ENCODE measurements at places on chromosomes 1 and 21.

- H3K36me3 ChIP-seq = peaks cover 6% of the 10 kb centered on the region
- H3K27ac ChIP-seq = peak overlapping the region; percentile 70
Measured at GRCh38 chr1:220528679-220529501, 954 bp downstream of the MARK1 start.

- no peak overlapping the region for H3K4me3 ChIP-seq
- no peak for DNase-seq
- H3K27ac ChIP-seq = peak overlapping the region; percentile 20
- H3K27me3 ChIP-seq = peaks cover 1% of the 10 kb centered on the region
Measured at GRCh38 chr1:163063610-163064009, 5.6 kb upstream of the RGS4 start.

- peaks cover 1% of the 10 kb centered on the region for H3K27me3 ChIP-seq
- no peak overlapping the region for H3K27ac ChIP-seq
- no peak for DNase-seq
Measured at GRCh38 chr1:172137703-172138454, 282.6 kb upstream of the C1orf105 start.

- no peaks in the 10 kb centered on the region for H3K36me3 ChIP-seq
- H3K4me1 ChIP-seq = peaks cover 3% of the 10 kb centered on the region
- H3K4me3 ChIP-seq = no peak overlapping the region
Measured at GRCh38 chr1:200488375-200489165, 78.7 kb upstream of the ZNF281 start.

- no peaks in the 10 kb centered on the region for H3K36me3 ChIP-seq
- no peak overlapping the region for H3K27ac ChIP-seq
- H3K4me3 ChIP-seq = no peak overlapping the region
- no peak for DNase-seq
- no peaks in the 10 kb centered on the region for H3K27me3 ChIP-seq
- peaks cover 6% of the 10 kb centered on the region for H3K4me1 ChIP-seq
Measured at GRCh38 chr1:52532247-52532646, 20.6 kb downstream of the TUT4 start.

- H3K4me1 ChIP-seq = peaks cover 22% of the 10 kb centered on the region
- no peak overlapping the region for H3K27ac ChIP-seq
- no peak for DNase-seq
- H3K4me3 ChIP-seq = no peak overlapping the region
- peaks cover 6% of the 10 kb centered on the region for H3K27me3 ChIP-seq
Measured at GRCh38 chr1:243926803-243927245, 76.8 kb upstream of the AKT3 start.

DNA sequence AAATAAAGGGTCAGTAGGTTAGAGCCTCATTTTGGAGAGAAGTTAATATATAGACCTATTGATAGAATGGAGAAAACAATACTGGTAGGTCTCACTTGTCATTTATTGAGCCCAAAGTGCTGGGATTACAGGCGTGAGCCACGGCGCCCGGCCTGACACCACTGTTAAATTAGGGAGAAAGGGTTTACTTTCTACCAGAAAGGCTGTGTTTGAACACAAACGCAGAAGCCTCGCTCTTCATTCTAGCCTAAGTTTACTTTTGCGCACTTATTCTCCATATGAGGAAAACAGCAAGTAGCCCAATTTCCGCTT is 710 bp upstream of the PRPF3 start:
- no peaks in the 10 kb centered on the region for H3K27me3 ChIP-seq
- peak overlapping the region; percentile 100 for H3K27ac ChIP-seq
- peaks cover 5% of the 10 kb centered on the region for H3K36me3 ChIP-seq
- DNase-seq = no peak

- no peak for DNase-seq
- peaks cover 12% of the 10 kb centered on the region for H3K27me3 ChIP-seq
- peaks cover 4% of the 10 kb centered on the region for H3K36me3 ChIP-seq
- no peak overlapping the region for H3K4me3 ChIP-seq
- H3K27ac ChIP-seq = no peak overlapping the region
Measured at GRCh38 chr1:75618382-75618781, 7.5 kb upstream of the SLC44A5 start.

DNA sequence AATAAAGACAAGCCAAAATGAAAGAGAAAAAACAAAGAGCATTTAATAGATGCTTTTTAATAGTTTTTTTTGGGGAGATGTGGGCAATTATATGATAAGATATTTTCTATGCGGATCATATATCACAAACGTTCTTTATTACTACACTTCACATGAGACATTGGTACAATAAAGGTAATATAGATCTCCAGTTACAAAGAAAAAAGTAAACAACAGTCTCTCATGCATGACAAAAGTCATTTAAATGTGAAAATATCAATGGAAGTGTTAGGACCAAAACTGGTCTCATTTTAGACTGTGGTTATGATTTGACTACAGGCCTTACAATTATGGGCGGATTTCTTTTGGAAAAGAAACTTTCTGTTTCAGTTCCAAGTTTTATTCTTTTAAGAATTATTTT is 687.0 kb downstream of the ADGRL2 start:
- no peak overlapping the region for H3K4me3 ChIP-seq
- H3K27ac ChIP-seq = no peak overlapping the region
- H3K4me1 ChIP-seq = peaks cover 9% of the 10 kb centered on the region
- no peaks in the 10 kb centered on the region for H3K36me3 ChIP-seq
- DNase-seq = no peak
- H3K27me3 ChIP-seq = no peaks in the 10 kb centered on the region

DNA sequence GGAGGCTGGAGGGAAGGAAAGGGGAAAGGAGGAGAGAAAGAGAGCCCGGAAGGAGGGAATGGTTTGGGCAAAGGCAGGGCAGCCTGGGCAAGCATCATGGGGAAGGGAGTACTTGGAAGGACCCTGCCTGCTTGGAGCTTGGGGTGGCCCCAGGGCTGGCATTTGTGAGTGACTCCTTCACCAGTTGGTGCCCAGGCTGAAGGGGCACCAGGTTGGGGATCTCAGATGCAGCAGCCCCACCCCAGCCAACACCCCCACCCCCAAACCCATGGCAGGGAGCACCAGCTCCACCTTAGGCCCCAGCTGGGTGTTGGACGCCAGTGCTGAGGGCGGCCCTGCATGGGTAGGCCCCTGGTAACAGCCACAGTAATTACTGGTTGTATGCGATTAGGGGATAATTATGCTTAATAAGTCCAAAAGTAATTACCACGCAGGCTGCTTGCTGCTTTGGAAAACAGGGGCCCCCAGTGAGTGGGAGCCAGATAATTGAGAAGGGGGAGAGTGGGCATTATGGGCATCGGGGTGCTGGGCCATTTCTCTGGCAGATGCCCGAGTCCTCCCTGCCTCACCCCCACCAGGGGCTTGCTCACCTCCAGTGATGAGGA is 78.3 kb downstream of the VWA5B1 start:
- no peaks in the 10 kb centered on the region for H3K36me3 ChIP-seq
- no peak overlapping the region for H3K4me3 ChIP-seq
- peaks cover 19% of the 10 kb centered on the region for H3K27me3 ChIP-seq
- H3K27ac ChIP-seq = no peak overlapping the region
- H3K4me1 ChIP-seq = no peaks in the 10 kb centered on the region

DNA sequence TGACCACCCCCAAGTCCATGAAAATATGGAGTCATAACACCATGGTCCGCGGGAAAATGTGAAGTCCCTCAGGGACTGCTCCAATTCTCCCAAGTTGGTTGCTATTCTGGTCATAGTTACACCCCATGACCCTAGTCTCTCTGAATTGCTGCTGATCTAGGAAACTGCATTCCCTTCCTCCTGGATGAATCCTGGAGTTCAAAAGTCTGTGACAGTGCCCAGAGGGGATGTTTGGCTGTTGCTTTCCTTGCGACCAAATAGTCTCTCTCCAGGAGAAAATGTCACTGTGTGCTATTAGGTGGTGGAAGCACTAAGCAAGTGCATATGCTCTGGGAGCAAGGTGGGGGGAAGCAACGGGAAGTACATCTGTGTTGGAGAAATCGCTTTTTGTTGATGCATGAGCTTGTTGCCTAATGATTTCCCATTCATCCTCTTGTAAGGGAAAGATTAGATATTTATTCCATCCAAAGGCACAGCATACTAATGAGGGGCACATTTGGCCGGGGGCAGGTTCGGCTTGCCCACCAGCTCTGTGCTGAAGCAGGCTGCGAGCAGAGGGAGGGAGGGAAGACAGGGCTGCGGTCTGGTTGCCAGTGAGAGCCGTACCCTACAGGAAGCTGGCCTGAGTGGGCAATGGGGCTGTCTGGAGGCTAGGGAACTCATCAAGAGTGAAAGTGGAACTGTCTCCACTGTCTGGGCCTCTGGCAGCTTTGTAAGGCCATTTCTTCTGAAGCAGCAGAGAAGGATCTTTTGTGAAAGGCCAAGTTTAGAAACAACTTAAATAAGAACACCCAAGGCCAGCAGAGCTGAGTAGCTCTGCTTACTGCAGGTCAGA is 27.2 kb downstream of the SYT6 start:
- no peak overlapping the region for H3K27ac ChIP-seq
- no peak for DNase-seq
- H3K4me1 ChIP-seq = peaks cover 20% of the 10 kb centered on the region
- no peak overlapping the region for H3K4me3 ChIP-seq
- H3K27me3 ChIP-seq = peaks cover 2% of the 10 kb centered on the region
- H3K36me3 ChIP-seq = peaks cover 5% of the 10 kb centered on the region

DNA sequence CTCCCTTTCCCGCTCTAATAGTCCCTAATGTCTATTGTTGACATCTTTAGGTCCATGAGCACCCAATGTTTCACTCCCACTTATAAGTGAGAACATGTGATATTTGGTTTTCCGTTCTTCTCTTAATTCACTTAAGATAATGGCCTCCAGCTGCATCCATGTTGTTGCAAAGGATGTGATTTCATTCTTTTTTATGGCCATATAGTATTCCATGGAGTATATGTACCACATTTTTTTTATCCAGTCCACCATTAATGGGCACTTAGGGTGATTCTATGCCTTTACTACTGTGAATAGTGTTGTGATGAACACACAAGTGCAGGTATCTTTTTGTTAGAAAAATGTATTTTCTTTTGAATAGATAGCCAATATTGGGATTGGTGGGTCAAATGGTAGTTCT is 126.0 kb upstream of the RAB3GAP2 start:
- no peak overlapping the region for H3K27ac ChIP-seq
- no peak for DNase-seq
- H3K27me3 ChIP-seq = peaks cover 1% of the 10 kb centered on the region
- H3K4me1 ChIP-seq = no peaks in the 10 kb centered on the region
- H3K4me3 ChIP-seq = no peak overlapping the region
- no peaks in the 10 kb centered on the region for H3K36me3 ChIP-seq

DNA sequence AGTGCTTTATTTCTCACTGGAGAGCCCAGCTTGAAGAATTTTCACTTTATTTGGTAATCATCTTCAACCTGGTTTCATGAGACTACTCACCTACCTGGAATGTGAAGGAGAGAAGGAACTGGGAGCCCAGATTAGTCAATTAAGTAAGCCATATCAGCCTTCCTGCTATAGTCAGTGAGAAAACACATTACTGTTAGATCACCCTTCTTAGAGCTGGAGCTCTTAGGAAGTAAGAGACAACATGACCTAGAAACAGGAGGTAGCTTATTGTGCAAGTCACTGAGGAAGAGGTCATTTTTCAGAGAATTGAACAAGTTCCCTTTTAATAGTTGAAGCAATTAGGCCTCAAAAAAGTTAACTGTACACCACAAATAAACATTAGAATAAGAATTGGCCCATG is 49.2 kb upstream of the TEKT2 start:
- no peak overlapping the region for H3K4me3 ChIP-seq
- no peak for DNase-seq
- no peaks in the 10 kb centered on the region for H3K27me3 ChIP-seq
- peaks cover 22% of the 10 kb centered on the region for H3K36me3 ChIP-seq

DNA sequence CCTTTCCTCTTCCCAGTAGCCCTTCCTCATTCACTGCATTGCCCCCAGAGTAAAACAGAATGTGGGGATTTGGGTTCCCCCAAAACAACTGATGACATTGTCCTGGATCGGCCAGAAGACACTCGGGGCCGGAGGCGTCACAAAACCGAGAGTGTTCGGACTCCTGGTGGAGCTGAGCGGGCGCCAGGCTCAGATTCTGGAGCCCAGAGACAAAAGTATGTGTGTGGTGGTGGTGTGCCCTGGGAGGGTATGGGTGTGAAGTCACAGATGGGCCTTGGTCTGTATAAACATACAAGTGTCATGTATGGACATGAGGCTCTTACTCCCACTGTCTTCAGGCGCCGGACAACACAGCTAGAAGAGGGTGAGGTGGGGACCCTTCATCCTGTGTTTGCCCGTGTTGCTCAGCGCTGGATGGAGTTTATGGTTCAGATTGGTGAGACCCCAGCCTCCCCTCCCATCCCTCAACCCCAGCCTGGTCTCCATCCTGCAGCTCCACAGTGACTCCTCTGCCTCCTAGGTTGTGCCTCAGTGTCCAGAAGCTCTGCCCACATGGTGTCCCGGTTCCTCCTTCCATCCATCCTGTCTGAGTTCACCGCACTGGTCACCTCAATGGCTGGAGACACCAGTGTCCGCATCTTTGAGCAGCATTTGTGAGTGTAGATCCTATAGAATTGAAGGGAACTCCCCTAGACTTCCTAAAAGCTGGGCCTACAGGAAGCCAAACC is 12.4 kb downstream of the HYI start:
- H3K27me3 ChIP-seq = peaks cover 3% of the 10 kb centered on the region
- no peak for DNase-seq
- H3K27ac ChIP-seq = no peak overlapping the region
- peak overlapping the region; percentile 47 for H3K4me3 ChIP-seq
- H3K36me3 ChIP-seq = peaks cover 57% of the 10 kb centered on the region
- H3K4me1 ChIP-seq = no peaks in the 10 kb centered on the region

DNA sequence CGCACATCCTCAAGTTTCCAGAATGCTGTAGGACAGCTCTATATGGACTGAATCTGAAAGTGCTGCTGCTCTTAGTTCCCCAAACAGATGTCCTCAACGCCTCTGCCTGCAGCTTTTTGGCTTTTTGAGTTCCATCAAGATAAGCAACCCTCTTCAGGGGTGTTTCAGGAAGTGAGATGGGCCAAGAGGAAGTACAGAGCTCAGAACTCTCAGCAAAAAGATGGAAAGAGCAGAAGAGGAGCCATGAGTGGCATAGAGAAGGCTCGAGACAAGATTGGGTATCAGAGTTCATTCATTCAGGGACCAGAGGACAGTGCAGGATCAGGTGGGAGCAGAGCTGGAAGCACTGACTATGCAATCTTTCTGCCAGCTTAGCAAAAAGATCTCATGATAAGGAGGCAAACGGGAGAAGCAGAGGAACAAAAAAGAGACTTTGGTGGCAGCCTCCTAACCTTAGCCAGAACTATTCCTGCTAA is at the start of the genes ADORA3 and TMIGD3:
TSS of gene ADORA3 (minus strand) at position 49 of the 476 bp plus-strand sequence. CDS start 279 bp downstream, outside the sequence.
TSS of gene TMIGD3 (minus strand) at position 49 of the 476 bp plus-strand sequence. CDS start 279 bp downstream, outside the sequence.
- H3K4me3 ChIP-seq = no peak within 1 kb of the TSS
- peaks cover 3% of the 10 kb centered on the region for H3K36me3 ChIP-seq
- H3K4me1 ChIP-seq = peaks cover 5% of the 10 kb centered on the region
- H3K27me3 ChIP-seq = no peaks in the 10 kb centered on the region
- no peak within 1 kb of the TSS for H3K27ac ChIP-seq
- no peak for DNase-seq

GRCh38 chr1:150609732-150610131 is 19.7 kb downstream of the ENSA start:
- peak overlapping the region; percentile 93 for H3K27ac ChIP-seq
- no peak for DNase-seq
- H3K27me3 ChIP-seq = peaks cover 4% of the 10 kb centered on the region
- peaks cover 30% of the 10 kb centered on the region for H3K4me1 ChIP-seq
- H3K4me3 ChIP-seq = no peak overlapping the region

GRCh38 chr1:91635763-91636162 is 135.1 kb downstream of the CDC7 start:
- peaks cover 9% of the 10 kb centered on the region for H3K27me3 ChIP-seq
- no peak overlapping the region for H3K27ac ChIP-seq
- H3K4me1 ChIP-seq = peaks cover 22% of the 10 kb centered on the region
- no peak for DNase-seq
- no peak overlapping the region for H3K4me3 ChIP-seq

Data from endothelial cell (in vitro differentiated cells).